ENCODE measurements at places on chromosomes 11 and 22.

DNA sequence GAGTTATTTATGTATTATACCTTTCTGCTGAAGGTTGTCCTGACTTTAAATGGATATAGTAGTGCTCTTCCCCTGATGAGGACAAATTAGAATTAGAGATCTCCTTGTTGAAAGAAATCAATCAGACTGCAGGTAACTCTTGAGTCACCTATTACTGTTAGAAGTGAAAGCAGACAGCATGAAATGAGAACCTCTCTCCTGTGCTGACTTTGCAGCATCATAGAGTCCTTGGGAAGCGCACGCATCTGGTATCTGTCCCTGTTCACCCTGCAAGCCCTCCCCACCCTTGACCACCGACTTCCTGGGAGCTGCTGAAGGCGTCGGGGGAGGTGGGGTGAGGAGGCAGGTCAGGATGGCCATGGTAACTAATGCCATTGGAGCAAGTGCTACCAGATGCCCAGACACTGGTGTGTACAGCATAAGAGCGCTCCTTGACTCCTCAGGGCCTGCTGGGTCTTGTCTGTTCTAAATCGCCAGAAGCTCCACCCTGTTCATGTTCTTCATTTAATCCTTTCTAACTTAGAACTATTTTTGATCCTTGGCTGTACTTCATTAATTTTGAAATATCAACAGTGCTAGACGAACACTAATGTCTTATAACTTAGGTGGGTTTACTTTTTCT, 143.9 kb downstream of the WNT7B start:
- no peak for DNase-seq

- DNase-seq, result peak; percentile 43
These were observed 922 bp upstream of the CSNK1E start for GRCh38 chr22:38317995-38318715.

DNA sequence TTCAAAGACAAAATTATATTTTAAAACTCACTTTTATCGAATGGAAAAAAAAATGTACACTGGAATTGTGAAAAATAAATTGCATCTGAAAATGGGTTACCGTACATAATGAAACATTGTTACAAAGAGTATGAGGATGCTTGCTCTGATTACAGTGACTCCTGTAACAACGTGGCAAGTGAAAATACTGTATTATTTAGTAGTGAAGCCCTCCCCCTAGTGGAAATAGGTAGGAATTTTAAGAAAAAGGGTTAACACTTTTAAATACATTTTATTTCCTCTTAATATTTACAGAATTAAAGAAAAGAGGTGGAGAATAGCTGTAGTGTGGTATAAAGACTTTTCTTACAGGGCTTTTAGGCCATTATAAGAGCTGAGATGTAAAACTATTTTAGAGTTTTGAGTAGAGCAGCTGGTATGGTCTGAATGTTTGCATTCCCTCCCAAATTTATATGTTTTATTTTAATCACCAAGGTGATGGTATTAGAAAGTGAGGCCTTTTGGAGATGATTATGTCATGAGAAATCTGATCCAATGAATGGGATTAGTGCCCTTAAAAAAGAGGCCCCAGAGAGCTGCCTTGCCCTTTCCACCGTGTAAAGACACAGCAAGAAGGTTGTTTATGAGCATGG, 25.2 kb downstream of the FAM76B start:
- DNase-seq, result peak; percentile 18

DNA sequence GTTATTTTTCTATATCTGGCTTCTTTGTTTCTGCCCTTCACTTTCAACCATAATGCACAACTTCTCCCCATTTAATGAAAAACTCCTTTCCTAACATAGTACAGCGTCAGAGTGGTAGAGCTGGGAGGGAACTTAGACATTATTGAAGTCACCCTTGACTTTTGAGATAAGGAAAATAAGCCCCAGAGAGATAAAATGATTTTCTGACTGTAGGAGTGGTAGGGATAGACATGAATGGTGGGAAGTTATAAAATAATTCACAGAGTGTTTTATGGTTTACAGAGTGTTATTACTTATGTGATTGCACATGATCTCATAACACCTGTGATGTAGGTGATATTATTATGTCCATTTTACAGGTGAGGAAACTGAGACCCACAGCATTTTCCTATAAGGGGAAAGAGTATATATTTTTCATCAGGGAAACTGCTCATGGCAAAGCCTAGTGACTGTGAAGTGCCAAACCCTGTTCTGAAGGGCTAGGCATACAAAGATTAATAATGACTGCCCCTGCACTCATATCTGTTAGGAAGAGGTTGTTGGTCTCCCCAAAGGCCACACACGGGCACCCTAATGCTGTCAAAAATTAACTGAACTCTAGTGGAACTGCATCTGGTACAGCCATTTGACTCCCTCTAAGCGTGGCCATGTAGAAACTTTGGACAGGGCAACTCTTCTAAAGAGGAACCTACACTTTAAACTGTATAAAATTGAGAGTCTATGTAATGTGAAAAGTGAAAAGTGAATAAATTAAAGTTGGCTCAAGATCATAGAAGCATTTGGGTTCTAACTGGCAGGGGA, 61.1 kb upstream of the PICALM start:
- DNase-seq, result no peak

DNA sequence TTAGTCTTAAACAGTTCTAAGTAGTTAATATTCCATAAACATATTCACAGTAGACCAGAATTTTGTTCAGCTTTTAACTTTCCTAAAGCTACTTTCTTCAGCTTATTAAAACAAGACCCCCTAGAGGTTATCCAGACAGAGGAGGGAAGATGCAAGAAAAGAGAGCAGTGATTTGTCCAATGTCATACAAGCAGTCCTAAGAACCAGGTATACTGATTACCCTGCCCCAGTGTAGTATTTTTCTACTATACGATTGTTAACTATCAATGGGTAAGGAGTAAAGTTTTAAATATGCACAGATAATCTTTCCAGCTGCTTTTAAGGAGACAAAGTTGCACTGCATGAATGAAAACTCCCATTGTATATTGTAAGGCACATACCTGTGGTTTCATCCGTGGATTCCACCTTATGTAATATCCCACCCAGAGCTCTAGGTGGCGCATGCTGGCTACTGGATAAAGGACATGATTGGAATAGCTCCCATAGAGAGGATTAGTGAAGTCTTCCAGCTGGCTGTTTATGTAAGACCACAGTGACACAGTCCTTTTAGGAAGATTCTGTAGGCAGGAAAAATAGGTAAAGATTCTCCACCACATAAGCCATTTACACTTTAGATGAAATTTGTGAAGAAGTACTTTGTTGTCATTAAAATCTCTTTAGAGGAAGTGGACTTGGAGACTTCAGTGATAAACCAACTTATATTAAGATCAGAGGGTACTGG, 45.6 kb downstream of the CEP57 start:
- peak; percentile 20 for DNase-seq

DNA sequence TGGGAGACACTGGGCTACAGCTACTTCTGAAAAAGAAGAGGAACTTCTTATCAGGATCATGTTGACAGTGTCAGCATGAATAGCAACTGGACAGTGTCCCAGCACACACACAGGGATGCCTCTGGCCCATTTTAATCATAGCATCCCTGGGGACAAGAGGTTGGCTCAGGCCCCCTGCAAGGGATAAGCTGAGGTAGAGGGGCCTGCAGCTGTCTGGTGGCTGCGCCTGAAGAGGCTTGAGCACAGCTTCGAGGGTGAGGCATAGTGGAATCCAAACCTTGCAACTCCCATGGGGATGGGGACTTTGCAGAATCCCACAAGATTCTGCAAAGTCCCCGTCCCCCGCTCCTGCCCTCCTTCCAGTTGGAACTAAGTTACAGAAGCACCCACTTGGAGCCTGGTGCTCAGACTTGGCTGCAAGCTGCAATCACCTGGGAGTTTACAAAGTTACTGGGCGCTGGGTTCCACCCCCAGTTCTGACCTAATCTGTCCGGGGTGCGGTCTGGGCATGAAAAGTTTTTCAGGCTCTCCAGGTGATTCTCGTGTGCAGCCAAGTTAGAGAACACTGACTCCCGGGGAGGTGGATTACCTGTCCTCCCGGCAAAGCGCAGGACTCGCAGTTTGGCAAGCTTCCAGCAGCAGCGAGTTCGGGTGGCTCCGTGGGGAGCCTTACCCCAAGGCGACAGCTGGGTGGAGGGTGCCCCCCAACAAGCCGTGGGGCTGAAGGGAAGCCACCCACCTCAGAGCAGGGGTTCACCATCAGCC, 16.0 kb upstream of the LINC01488 start:
- no peak for DNase-seq

- DNase-seq, result no peak
These were observed 10.1 kb downstream of the COA4 start for GRCh38 chr11:73866586-73866996.

DNA sequence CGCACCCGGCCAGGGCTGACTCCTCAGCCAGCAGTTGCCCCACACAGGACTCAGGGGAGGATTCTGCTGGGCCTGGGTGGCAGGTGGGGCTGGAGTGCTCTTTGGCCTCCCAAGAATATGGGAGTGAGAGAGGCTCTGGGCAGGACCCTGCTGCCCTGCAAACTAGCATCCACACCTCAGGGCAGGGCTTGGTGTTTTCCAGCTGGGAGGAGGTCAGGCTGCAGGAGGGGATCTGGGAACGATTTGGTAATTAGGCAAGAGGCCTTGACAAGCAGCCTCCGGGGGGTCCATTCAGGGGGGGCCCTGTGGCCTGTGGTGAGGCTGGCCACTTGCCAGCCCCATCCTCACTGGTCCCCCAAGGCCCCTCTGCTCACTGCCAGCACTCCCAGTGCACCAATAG, 35.8 kb downstream of the WNT11 start:
- no peak for DNase-seq

- no peak for DNase-seq
These were observed 16.1 kb upstream of the OR52H1 start for GRCh38 chr11:5564259-5565019.

DNA sequence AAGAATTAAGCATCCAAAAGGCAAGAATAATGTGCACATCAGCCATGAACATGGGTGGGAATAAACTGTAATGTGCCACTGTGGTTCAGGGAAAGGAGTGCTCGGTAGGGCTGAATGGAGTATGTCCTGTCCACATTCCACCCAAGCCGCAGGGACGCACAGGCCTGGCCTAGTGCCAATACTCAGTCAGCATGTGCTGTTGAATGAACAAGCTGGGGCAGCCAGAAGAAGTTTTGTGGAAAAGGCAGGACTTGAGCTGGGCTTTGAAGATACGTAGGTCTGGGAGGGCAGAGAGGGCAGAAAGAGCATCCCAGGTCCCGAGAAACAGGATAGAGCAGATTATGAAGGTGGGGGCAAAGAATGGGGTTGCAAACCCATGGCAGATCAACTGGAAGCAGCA, 60.0 kb upstream of the PLET1 start:
- DNase-seq, result no peak

- DNase-seq, result no peak
These were observed 388.0 kb downstream of the DYNC2H1 start for GRCh38 chr11:103497268-103497667.

GRCh38 chr11:111963931-111964340, 26.8 kb downstream of the DIXDC1 start:
- DNase-seq, result no peak

DNA sequence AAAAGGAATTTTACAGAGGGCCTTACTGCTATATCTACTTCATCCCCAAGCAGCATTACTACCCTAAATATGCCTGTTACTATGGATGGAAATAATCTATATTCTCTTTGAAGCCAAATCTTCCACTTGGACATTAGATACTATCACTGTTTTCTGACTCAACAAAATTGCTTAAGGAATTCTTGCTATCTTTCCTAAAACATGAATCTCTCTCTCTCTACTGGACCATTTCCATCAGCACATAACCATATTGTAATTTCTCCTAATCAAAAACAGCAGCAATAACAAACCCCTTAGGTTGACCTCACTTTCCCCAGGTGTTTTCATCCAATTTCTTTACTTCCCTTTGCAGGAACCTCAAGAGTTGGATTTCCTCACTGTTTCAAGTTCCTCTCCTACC, 67.9 kb upstream of the BLID start:
- no peak for DNase-seq

- no peak for DNase-seq
These were observed 4.4 kb downstream of the RPS19BP1 start for GRCh38 chr22:39528080-39528661.

- DNase-seq, result no peak
These were observed 418.6 kb downstream of the FAM181B start for GRCh38 chr11:82315093-82315492.

GRCh38 chr11:1770061-1770460, 6.3 kb upstream of the CTSD start:
- no peak for DNase-seq

Data from CMK (cell line).